ENCODE measurements at places on chromosomes 1 and 21.

DNA sequence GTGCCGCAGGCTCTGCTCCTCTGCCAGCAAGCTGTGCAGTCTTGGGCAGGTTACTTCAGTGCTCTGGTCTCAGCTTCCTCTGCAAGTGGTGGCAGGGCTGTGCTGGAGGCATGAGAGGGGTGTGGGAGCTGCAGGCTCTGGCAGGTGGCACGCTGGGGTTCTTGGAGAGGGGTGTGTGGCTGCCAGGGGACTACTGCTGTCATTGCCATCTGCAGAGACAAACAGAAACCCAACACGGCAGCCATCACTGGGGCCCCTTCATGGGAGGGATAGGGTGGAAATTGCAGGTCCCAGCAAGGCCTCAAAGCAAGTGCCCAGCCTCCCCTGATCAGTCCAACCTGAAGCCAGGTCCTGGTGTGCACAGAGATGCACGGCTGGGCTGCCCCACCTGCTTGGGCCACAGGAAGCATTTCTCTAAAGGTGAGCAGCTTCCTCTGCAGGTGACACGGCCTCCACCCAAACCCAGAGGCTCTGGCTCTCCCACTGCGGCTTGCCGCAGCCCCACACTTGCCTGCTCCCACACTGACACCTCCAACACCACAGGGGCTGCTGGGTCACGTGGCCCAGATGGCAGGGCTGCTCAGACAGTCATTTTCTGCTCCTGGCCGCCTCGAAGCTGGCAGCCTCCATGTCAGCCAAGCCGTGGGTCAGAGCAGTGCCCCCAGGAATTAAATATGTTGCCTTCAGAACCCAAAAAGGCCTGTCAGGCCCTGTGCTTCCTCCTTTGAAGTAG lies 4.1 kb upstream of the COL6A2 start:
- no peak for DNase-seq

GRCh38 chr1:86788300-86789206 lies 84.2 kb downstream of the SH3GLB1 start:
- no peak for DNase-seq

DNA sequence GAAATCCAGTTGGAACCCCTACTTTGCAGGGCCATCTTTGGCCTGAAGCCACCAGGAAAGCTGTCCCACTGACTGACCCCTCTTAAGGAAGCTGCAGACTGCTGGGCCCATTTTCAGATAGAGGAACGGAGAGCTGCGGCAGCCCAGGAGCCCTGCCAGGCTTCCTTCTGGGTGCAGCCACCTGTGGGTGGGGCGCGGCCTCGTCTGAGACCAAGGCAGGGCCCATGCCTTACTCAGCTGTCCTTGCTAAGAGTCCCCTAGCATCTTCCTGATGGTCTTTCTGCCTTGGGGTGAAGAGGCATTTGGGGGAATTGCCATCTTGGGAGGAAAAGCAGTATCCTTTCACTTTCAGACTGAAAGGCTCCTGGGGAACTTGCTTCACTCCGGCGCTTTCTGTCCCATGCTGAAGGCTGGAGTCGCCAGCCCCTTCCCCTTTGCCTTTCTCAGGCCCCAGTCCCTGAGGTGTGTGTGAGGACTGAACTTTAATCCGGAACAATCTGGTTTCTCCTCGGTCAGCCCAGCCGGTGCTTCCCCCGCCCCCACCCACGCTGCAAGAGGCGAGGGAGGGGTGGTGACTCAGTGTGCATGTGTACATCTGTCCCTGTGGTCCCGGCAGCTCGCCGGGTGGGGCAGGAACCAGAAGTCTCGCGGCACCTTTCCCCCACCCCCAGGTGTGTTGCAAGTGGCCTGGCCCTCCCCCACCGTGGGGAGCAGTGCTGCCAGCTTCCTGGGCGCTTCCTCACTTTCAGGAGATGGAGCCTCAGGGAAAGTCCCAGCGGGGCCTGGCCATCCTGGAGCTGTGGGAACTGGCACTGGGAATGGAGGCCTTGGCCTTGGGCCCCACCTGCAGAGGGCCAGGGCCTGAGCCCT lies 5.1 kb downstream of the ZC3H12A start:
- peak; percentile 65 for DNase-seq

GRCh38 chr1:42171679-42172266 lies 7.2 kb upstream of the GUCA2A start:
- DNase-seq: no peak

- no peak for DNase-seq
Observed at GRCh38 chr1:175863299-175864050, 120.1 kb upstream of the TNR start.

- no peak for DNase-seq
Observed at GRCh38 chr1:179079113-179079761, 2.6 kb upstream of the TOR3A start.

DNA sequence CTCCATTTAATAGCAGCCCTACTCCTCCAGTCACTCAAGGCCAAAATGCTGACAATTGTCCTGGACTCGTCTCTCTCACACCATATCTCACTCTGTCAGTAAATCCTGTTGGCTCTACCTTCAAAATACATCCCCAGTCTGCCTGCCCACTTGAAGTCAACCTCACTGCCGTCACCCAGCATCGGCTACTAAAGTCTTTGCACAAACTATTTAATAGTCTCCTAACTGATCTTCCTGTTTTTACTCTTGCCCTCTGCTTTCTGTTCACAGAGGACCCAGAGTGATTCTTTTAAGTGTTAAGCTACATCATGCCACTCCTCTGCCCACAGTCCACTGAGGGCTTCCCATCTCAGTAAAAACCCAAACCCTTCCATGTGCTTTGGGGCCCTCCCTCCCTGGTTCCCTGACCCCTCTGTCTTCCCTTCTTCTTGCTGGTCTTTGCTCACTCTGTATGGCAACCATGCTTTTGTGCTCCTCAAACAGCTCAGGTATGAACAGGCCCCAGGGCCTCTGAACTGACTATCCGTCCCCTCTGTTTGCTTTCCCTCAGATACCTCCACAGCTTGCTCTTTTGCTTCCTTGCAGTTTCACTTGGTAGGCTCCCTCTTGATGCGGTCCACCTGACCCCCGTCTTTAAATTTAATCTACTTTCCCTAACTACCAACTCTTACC lies 19.0 kb downstream of the RNASEL start:
- DNase-seq: no peak

GRCh38 chr1:112849425-112850033 lies 106.5 kb downstream of the SLC16A1 start:
- no peak for DNase-seq

DNA sequence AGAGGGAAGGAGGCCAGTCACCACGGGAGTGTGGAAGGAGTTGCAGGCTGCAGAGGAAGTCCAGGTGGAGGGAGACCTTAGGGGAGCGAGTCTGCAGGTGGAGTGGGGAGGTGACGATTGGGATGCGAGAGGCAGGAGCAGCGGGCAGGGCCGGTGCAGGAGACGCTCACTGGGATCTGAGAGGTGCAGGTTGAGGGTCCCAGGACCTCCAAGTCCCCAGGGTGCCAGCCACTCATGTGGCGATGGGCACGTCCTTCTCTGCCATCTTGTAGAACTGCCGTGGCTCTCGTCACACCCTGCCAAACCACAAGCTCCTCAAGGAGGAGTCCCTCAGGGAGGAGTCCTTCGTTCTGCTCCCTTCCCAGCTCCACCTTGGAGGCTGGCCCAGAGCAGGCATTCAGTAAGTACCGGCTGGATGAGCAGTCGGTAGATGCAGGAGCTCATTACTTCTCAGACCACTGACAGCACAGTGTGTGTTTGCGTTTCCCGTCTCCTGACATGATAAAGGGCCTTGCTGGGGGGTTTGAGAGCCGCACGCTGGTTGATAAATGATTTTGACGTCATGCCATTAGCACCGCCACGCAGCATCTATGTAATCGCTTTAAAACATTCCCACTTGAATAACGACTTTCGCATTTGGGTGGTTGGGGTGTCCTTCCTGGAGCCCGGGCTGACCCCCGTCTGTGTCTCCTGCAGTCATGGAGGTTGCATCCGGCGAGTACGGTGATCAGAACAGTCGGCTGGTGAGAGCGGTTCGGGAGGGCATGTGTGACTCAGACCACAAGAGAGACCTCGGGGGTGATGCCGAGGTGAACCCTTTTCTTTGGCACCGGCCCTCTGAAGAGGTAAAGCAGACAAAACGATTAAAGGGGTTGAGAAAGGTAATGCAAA lies 27.8 kb downstream of the TFF3 start:
- no peak for DNase-seq

DNA sequence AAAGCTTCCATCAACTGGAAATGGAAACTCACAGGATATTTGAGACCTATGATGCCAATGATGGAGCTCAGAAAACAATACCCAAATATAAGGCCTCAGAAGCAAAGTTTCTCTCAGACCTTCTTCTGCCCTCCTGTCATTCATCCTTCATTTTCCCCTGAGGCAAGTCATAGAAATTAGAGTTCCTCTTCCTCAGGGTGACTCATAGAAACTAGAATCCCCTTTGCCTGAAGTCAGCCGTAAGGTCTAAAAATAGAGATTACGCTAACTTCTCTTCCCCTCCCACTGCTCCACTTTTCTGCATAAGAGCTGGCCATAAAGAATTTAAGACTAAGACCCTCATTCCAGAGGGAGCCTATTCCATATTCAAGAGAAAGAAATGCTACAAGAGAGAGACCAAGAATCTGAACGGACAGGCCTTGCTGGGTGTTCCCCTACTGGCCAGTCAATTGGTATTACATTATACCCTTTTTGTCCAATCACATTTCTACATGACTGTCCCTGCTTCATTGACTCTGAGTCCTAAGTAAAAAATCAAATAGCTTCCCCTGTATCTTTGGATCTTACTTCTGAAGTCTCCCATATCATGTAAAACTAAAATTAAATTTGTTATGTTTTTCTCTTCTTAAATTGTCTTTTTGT lies 994.9 kb downstream of the ADGRL2 start:
- no peak for DNase-seq

- no peak for DNase-seq
Observed at GRCh38 chr1:225923381-225923691, 714 bp downstream of the PYCR2 start.

GRCh38 chr1:54247863-54248515 lies 48.0 kb downstream of the MRPL37 start:
- DNase-seq: no peak

DNA sequence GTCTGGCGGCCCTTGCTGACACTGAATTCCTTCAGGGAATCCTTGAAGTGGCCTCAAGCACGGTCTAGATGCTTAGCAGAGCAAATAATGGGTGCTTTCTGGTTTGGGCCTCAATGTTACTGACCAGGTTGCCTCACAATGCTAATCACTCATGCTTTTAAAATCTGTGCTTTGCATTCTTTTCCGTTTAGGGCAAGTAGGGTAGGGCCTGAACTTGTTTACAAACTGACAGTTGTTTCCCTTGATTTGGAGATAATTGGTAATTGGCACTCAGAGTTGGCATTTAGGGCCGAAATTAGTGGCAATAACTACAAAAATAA lies 1.4 kb downstream of the VPS13D start:
- DNase-seq: no peak

DNA sequence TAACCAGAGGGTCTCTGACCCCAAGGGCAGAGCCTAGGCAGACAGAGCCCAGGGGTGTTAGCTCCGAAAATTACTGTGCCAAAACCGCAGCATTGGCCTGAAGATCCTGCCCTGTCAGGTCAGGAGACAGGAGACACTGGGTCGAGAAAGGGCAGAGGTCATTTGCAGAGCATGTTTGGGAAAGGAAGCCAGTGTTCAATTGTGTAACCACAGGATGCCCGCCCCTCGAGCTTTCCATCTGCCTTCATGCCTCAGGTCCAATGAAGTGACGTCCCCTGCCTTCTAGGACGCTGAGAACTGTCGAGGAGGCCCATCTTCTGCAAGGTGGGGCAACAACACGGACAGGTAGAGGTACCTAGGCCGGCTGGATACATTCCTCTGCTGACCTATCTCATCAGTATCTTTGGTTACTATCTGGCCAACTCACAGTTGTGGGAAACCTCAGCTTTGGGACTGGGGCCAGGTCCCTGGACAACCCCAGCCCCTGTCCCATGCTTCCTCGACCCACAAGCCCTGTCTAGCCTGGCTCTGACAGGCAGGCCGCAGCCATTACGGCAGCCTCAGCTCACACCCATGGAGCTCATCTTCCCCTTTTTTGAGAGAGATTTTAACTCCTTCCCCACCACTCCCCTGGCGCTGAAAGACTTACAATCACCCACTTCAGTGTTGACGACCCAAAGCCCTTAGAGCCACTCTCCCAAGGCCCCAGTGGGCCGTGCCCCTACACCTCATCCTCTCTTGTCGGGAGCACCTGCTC lies 1.3 kb downstream of the ARL8A start:
- no peak for DNase-seq

GRCh38 chr1:76202670-76203069 lies 128.1 kb downstream of the ST6GALNAC3 start:
- no peak for DNase-seq

DNA sequence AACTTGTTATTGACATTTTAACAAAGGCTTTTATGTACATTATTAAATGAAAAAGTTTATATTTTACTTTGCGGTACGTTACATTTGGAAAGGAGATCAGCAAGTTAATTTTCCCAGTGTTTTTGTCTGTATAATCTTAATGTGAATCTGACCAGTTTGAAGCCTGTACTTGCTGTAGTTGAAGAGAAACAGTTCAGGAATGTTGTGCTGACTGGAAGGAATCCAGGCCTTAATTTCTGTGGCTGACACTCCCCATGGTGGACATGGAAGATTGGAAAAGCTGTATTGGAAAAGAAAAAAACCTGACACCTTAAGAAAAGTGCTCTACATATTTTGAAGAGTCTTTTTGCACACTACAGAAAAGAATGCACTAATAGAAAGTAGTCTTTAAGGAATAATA lies 15.5 kb downstream of the LEPR start:
- no peak for DNase-seq

DNA sequence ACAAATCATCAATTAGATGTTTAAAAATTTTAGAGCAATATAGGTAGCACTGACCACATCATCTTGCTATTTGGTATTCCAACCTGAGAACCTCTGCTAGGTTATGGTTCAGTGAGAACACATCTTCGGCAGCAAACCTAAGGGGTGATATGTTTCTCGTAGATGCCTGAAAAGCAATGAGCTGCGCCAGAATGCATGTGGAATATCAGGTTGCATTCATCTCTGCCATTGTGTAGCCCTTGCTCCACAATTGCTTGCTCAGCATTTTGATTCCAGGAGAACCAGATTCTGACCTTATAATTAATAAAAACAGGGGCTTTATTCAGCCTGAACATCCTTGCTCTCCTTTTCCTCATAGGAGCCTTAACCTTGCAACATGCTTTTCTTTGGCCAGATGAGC lies 408.1 kb downstream of the USH2A start:
- no peak for DNase-seq

GRCh38 chr21:35819134-35819533 lies 241.2 kb downstream of the SETD4 start:
- DNase-seq: no peak

DNA sequence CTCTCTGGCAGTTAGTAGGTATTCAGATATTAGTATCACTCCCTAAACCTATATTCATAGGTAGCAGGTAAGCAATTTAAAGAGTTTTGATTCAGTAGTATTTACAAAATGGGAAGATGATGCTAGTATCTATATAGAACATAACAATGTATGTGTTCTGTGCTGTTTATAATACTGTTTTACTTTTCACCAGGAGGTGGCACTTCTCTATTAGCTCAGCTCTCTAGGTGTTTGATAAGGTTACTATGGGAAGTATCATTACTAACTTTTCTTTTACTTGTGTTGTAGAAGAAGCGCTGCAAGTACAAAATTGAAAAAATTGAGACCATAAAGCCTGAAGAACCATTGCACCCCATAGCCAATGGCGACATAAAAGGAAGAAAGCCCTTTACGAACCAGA lies 49.4 kb upstream of the FASLG start:
- no peak for DNase-seq

Measured in GM12878 (cell line).